Dermis microvascular lymphatic vessel endothelial cell (primary cell): ENCODE measurements at places on chromosomes 16 and 17.

DNA sequence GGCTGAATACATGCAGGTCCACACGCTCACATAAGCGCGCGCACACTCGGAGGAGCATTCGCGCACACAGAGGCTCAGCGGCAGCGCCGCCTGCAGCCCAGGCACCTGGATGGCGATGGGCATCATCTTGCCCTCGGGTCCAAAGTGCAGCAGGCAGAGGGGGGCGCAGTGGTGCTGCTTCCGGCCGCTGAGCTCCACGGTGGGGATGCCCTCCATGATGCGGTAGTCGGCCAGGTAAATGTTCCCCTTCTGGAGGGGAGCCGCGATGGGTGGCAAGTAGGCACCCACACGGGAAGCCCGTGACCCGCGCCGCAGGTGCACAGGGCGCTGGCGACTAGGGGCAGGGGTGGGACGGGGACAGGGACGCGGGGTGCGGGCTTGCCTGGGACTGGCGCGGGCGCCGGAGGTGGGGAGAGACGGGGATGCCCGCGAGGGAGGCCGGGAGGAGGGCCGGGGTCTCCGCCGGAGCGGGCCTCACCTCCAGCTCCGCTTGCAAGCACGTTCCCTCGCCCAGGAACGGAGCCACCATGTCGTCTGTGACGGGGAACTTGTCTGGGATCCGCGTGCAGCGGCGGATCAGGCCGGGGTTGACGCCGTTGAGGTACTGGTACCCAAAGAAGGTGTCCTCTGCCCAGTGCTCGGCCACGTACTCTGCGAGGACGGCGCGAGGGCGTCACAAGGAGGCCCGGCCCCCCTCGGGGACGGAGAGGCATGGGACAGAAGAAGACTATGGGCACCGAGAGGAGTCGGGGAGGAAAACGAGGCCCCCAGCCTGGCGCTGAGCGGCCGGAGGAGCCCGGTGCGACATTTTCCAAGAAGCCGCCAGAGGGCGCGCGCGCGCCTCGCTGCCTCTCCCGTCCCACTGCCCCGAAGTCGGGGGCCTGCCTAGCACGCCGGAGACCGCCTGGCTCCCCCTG, 8.0 kb downstream of the ALOX12B start:
- peak; percentile 59 for DNase-seq

DNA sequence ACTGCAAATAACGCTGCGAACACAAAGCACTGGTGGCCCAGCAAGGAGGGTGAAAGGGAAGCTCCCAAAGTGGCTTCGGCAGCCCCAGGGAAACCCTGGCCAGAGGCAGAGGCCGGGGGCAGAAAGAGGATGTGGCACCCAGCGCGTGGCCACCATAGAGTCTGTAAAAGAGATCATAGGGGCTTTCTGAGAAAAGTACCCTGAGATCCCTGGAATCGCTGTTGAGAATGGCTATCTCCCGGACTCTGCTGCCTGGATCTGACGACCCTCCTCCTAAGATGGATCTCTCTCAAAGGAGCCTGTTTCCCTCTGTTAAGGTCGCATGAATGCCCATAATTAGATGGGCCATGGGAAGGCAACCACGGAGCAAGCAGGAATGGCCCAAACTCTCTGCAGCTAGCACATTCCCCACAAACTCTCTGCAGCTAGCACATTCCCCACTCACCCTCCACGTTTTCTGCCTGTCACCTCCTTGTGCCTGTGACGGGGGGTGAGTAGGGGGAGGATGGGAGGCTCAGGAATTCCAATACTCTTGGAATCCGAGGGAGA, 364.4 kb downstream of the XYLT1 start:
- no peak for DNase-seq

DNA sequence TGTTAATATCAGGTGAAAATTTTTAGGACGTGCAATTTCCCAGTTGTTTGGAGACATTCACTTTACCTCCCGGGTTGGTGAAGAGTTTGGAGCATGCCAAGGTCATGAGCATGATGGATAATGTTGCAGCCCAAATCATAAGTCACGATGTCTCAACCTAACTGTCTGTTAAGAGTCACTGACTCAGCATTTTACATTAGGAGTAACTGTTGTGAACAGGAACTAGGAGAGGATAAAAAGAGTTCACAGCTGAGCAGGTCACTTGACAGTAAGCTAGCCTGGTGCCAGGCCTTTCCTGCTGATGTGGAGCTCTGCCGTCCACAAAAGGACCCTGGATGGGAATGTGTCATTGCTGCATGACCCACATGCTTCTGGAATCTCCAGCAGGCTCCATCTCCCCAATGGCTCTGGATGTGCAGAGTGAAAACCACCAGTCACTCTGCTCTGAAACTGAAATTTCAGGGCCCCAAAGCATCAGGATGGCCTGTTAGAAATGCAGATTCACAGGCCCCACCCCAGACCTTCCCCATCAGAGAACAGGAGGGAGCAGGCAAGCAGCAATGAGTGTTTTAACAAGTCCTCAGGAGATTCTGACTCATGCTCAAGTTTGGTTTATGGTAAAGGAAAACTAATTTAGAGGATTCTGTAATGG, 371.6 kb upstream of the MAF start:
- DNase-seq: no peak

DNA sequence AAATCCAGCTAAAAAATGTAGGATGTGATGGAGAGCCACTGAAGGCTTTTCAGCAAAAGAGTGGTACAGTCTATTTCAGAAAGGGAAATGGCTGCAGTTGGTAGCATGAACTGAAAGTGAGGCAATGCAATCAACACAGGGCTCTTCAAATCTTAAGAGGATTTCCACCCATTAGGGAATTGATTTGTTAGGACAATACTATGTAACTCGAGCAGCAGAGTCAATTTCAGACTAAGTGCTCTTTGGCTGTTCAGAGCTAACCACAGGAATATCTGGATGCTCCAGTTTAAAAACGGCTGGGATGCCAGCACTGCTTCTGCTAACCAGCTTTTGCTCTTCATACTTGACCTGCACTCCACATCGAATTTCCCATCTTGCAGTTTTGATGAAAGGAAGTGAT, 24.6 kb downstream of the CACNG1 start:
- no peak for DNase-seq

GRCh38 chr16:57807968-57808528, 5.8 kb upstream of the KIFC3 start:
- DNase-seq: peak; percentile 59

DNA sequence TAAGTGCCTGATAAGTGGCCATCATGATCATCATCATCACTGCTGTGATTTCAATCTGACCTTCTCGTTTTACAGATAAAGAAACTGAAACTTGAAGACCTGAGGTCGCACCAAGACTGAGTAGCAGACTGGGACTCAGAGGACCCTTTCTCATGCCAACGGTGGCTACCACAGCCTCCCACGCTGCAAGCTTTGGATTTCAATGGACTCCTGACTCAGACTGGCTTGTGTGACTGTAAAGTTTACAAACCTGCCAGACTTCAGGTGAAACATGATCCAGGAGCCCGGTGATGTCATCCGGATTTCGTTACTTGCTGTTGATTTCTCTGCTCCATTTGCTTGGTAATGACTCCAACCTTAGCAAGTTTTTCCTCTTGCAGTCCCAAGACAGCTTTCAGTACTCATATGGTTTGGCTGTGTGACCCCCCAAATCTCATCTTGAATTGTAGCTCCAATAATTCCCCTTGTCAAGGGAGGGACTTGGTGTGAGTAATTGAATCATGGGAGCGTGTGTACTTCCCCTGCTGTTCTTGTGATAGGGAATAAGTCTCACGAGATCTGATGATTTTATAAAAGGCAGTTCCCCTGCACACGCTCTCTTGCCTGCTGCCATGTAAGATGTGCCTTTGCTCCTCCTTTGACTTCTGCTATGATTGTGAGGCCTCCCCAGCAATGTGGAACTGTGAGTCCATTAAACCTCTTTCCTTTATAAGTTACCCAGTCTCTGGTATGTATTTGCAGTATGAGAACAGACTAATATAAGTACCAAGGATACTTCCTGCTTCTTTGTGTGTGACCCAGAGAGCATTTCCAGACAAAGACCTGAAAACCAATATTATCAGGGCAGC, 26.7 kb upstream of the IRX6 start:
- DNase-seq: no peak

- DNase-seq: no peak
Observed at GRCh38 chr17:50953831-50954601, 87.9 kb upstream of the TOB1 start.

GRCh38 chr17:70365091-70365583, 195.8 kb downstream of the KCNJ2 start:
- DNase-seq: no peak

DNA sequence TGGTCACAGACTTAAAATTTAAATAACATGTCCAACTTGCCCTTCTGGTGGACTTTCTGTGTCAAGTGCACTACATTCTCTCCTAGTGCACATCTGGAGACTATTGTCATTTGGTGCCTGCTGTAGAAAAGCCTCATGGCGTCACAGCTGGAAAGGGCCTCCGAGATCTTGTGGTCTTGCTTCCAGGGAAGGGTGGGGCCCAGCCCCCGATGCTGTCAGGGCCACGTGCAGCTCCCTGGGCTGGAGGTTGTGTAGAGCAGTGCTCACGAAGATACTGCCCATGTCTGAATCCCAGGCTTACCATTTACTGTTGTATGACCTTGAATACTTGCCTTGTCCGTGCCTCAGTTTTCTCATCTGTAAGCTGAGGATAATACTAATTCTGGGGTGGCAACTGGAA, 6.8 kb upstream of the MPRIP start:
- DNase-seq: no peak

- no peak for DNase-seq
Observed at GRCh38 chr16:78871241-78871640, 729.3 kb downstream of the MAF start.

GRCh38 chr17:76540381-76541300, 797 bp downstream of the PRCD start:
- DNase-seq: peak; percentile 80

- no peak for DNase-seq
Observed at GRCh38 chr17:51718983-51719382, 439.5 kb downstream of the CA10 start.

GRCh38 chr16:63466-63865, 9.0 kb downstream of the RHBDF1 start:
- no peak for DNase-seq

GRCh38 chr16:280991-281659, 734 bp downstream of the ARHGDIG start:
- DNase-seq: no peak

DNA sequence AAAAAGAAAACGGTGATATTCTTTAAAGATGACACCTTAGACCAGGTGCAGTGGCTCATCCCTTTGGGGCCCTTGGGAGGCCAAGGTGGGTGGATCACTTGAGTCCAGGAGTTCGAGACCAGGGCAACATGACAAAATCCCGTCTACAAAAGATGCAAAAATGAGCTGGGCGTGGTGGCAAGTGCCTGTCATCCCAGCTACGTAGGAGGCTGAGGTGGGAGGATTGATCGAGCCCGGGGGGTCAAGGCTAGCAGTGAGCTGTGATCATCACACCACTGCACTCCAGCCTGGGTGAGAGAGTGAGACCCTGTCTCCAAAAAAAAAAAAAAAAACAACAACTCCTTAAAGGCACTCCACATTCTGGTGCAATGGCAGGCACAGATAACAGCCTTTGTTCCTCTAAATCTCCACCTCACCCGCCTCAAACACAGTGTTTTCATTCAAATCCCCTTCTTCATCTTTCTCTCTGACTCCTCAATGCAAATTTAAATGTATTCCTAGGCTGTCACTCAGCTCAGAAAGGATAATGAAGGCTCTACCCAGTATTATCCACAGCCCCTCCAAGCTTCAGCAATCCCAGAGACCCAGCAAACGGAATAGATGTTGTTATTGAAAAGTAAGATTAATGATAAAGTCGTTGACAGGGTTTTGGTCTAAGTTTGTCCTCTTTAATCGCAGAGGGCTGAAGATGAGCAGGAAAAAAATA, 56.2 kb upstream of the CACNG5 start:
- no peak for DNase-seq

DNA sequence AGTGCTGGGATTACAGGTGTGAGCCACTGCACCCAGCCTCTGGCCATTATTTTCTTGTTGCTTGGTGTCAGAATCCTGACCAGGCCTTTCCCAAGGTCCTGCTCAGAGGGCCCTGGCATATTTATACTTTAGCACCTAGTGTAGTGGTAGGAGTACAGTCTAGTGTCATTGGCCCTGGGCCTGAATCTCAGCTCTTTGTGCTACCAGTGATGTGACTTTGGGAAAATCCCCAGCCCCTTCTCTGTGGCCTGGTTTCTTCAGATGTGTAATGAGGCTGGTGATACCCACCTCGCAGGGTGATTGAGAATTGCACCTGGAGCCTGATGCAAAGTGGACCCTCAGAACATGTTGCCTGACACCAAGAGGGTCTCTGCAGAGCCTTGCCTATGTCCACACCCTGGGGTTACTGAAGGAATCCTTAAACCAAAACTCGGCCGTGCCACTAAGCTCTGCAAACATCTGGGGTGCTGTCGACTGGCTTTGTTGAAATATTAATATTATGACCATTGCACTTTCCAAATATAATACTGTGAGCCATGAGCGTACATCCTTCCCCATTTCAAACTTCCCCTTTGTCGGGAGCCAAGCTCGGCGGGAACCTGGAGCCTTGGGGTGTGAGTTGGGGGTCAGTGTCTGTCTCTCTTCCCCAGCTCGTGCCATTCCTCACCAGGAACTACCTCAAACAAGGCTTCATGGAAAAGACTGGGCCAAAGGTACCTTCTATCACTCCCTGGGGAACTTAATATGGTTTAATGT, 18.0 kb upstream of the RNF135 start:
- no peak for DNase-seq

- DNase-seq: no peak
Observed at GRCh38 chr17:57522042-57523005, 222.8 kb downstream of the CCDC182 start.

DNA sequence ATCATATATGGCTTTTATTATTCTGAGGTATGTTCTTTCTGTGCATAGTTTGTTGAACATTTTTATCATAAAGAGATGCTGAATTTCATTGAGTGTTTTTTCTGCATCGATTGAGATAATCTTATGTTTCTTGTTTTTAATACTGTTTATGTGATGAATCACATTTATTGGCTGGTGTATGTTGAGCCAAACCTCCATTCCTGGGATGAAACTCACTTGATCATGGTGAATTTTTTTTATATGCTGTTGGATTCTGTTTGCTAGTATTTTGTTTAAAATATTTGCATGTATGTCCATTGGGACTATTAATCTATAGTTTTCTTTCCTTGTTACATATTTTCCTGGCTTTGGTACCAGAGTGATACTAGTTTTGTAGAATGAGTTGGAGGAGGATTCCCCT, 500.2 kb downstream of the CDH11 start:
- DNase-seq: no peak
